Metanephros (tissue), 2 donors: ENCODE measurements at places on chromosomes 7 and 10. TPM values are rescaled to one million over a fixed set of nuclear protein-coding genes. Genes with fewer than 3 reads are reported as not detected.

Gene KMT2C
- total RNA-seq = 74.2 TPM

Gene FGFR2
- 120 TPM for total RNA-seq

Gene SEC31B
- 8.7 TPM for total RNA-seq

Gene GNAI1
- total RNA-seq = 101 TPM

Gene ANK3
- 189 TPM for total RNA-seq

Gene GPR15LG
- total RNA-seq = 0.64 TPM

Gene FAM237B
- total RNA-seq = not detected

Gene FAM131B
- total RNA-seq = 1.9 TPM

Gene MGMT
- 30.7 TPM for total RNA-seq

Gene SSC4D
- total RNA-seq = 3.7 TPM

Gene FKBP6
- total RNA-seq = not detected
